MV-4-11 (cell line): ENCODE measurements at places on chromosomes 1 and 21.
A peak's percentile ranks its signal among the peaks of the same experiment; 100 is the strongest.

- DNase-seq: no peak
Observed at GRCh38 chr1:15157524-15158399, 4.2 kb downstream of the TMEM51 start.

GRCh38 chr21:27108228-27108627 lies 141.3 kb upstream of the ADAMTS5 start:
- no peak for DNase-seq

DNA sequence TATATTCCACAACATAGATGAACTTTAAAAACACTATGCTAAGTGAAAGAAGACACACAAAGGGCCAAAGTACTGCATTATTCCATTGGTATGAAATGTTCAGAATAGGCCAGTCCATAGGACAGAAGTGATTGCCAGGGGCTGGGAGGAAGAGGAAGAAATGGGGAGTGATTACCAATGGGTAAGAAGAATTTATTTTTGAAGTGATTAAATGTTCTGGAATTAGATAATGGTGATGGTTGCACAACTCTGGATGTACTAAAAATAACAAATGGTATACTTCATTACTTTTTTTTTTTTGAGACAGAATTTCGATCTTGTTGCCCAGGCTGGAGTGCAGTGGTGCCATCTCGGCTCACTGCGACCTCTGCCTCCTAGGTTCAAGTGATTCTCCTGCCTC lies 61.7 kb downstream of the CHD5 start:
- no peak for DNase-seq

GRCh38 chr1:171864308-171864707 lies 23.0 kb downstream of the DNM3 start:
- no peak for DNase-seq

DNA sequence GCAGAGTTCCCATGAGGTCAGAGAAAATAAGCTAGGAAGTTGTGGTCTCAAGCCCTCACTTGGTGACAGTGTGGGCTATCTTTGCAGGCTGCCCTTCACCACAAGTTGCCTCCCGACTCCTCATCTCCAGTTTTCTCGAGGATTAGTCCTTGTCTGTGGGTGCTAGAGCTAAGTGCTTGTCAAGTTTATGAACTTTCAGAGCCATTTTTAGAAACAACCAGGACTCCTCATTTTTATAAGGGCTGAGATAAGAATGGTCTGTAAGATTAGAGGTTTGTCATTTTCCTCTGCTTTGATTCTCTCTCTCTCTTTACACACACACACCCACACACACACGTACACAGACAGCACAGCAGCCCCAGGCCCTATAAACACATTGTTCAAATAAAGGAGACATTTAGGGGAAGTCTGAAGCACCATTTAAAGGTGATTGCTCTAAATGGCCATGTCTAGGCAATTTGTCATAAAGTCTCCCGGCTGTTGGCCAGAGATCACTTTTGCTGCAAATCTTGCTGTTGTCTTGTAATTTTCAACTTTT lies 127.2 kb downstream of the LACTBL1 start:
- DNase-seq: no peak

- no peak for DNase-seq
Observed at GRCh38 chr1:43001434-43001833, 42.8 kb upstream of the SLC2A1 start.

- DNase-seq: no peak
Observed at GRCh38 chr1:94321662-94322061, 84.3 kb upstream of the ARHGAP29 start.

DNA sequence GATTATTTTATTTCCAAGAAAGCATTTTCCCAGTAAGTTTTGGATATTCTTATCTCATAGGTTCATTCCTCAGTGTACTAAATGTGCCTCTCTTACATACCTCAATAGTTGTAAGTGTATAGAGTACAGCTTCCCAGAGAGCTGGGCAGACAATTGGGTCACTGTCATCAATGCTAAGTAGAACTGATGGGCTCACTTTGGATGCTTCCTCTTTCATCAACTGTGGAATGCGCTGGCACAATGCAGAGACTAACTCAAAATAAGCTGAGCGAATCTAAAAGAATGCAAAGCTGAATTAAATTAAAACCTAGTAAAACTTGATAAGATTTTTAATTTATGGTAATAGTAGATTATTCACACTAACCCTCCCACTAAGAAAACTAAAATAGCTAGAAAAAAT lies 21.5 kb downstream of the LTN1 start:
- peak; percentile 36 for DNase-seq

GRCh38 chr1:116686723-116687352 lies 19.3 kb upstream of the IGSF3 start:
- DNase-seq: no peak

- no peak for DNase-seq
Observed at GRCh38 chr1:113984710-113985109, 5.4 kb downstream of the OLFML3 start.

- DNase-seq: no peak
Observed at GRCh38 chr1:3139871-3140361, 70.9 kb downstream of the PRDM16 start.

DNA sequence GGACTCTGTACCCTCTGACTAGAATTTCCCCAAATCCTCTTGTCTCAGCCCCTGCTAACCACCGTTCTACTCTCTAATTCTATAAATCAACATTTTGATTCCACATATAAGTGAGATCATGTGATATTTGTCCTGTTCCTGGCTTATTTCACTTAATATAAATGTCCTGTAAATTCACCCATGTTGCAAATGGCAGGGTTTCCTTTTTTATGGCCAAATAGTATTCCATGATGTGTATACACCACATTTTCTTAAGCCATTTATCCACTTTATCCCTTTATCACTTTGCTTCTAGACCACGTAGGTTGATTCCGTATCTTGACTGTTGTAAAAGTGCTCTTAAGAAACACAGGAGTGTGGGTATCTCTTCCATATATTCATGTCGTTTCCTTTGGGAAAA lies 8.9 kb downstream of the RNF187 start:
- no peak for DNase-seq

GRCh38 chr1:205335692-205336091 lies 14.1 kb upstream of the NUAK2 start:
- DNase-seq: peak; percentile 66

GRCh38 chr1:41840592-41841246 lies 78.0 kb downstream of the HIVEP3 start:
- DNase-seq: no peak
